ENCODE measurements at places on chromosomes 6 and 20.

- DNase-seq, result peak; percentile 90
Observed at GRCh38 chr6:26205625-26206574, 118.7 kb downstream of the HFE start.

- DNase-seq, result no peak
Observed at GRCh38 chr6:110815015-110815410, 256 bp downstream of the CDK19 start.

GRCh38 chr20:13029687-13030375, 21.1 kb downstream of the SPTLC3 start:
- peak; percentile 94 for DNase-seq

DNA sequence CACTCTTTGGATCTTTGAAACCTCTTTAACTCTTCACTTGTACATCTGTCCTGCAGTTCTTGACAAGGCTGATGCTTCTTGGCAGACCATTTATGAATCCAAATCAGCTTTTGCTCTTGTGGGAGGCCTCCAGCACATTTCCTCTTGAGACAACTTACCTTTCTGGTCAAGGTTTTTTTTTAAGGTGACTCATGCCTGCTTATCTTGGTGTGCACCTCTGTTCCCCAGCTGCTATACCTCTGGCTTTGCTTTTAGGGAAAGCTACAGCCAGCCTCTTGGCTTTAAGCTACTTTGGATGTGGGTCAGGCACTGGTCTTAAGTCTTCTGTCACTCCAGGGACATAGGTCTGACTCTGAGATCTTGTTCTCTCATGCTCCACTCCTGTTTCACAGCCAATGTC, 106.5 kb downstream of the PHF3 start:
- no peak for DNase-seq

DNA sequence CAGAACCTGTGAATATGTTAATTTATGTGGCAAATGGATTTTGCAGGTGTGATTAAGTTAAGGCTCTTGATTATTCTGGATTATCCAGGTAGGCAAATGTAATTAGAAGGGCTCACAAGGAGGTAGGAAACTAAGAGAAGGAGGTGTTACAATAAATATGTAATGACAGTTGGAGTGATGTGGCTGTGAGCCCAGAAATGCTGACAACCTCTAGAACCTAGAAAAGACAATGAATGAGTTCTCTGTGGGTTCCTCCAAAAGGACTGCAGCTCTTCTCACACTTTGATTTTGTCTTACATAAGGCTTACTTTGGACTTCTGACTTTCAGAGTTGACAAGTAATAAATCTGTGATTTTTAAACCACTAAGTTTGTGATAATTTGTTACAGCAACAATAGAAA, 406.6 kb upstream of the EPHA7 start:
- DNase-seq, result no peak

- DNase-seq, result peak; percentile 66
Observed at GRCh38 chr20:3606021-3606420, 57.2 kb downstream of the GFRA4 start.

DNA sequence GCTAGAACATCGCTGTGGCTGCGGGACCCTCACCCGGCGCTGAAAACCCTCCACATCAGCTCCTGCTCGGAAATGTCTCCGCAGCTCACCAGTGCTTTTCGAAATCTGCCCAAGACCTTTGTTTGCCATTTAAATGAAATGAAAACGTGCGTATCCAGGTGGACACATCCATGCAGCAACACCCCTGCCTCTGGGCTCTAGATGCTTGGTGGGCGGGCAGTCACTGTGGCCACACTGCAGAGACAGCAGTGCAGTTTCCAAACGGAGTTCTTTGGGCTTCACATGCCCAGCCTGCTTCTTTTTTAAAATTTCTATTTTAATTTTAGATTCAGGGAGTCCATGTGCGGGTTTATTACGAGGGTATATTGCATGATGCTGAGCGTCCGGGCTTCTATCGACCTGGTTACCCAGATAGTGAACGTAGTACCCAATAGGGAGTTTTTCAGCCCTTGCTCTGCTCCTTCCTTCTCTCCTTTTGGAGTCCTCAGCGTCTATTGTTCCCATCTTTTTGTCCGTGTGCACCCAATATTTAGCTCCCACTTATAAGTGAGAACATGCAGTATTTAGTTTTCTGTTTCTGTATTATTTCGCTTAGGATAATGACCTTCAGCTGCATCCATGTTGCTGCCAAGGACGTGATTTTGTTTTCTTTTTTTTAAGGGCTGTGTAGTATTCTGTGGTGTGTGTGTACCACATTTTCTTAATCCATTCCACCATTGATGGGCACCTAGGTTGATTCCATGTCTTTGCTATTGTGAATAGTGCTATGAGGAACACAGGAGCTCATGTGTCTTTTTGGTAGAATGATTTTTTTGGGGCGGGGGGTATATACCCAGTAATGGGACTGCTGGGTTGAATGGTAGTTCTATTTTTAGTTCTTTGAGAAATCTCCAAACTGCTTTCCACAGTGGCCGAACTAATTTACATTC, 4.8 kb upstream of the TUBB2B start:
- no peak for DNase-seq

DNA sequence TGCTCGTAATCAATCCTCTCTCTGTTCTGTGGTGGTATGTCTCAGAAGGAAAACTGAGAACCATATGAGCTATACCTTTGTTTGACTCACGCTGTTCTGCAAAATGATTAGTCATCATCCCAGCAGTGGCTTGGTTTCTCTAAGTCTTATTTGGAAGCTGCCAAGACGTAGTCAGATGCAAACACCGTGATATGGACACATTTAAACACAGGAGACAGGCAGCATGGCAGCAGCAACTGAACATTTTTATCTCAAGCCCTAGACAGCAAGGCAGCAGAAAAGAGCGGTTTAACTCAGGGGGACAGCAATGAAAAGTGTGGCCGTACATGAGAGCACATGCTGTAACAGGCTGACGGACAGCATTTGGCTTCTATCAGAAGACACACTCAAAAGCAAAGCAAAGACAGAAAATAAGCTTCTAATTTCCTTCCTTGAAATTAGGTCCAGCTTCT, 1295.1 kb downstream of the EPHA7 start:
- DNase-seq, result peak; percentile 76

GRCh38 chr6:169051371-169051770, 202.3 kb downstream of the THBS2 start:
- DNase-seq, result no peak

GRCh38 chr20:17882065-17882833, 86.3 kb downstream of the SNX5 start:
- DNase-seq, result no peak

- no peak for DNase-seq
Observed at GRCh38 chr20:32244150-32244823, 33.2 kb upstream of the KIF3B start.

DNA sequence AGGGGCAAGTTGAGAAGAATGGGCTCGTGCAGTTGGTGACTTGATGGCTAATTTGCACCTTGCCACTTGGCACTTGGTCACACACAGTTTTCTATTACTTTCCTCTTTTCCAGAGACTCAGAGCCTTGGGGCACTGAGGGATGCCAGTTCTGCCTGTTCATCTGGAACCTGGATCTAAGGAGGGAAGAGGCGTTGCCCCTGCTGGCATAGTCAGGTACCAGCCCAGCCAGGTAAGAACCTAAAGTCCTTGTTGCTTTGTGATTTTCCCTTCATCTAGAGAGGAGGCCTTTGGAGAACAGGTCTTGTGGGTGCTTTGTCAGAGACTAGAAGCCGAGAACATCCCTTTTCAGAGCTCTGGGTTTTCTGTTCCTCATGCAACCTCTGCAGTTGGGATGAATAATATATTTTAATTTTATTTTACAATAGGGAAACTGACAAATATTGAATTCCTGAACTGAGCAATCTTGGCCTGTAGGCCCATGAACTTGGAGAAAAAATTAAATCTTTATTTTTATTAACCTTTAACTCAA, 11.4 kb downstream of the SYTL3 start:
- no peak for DNase-seq

DNA sequence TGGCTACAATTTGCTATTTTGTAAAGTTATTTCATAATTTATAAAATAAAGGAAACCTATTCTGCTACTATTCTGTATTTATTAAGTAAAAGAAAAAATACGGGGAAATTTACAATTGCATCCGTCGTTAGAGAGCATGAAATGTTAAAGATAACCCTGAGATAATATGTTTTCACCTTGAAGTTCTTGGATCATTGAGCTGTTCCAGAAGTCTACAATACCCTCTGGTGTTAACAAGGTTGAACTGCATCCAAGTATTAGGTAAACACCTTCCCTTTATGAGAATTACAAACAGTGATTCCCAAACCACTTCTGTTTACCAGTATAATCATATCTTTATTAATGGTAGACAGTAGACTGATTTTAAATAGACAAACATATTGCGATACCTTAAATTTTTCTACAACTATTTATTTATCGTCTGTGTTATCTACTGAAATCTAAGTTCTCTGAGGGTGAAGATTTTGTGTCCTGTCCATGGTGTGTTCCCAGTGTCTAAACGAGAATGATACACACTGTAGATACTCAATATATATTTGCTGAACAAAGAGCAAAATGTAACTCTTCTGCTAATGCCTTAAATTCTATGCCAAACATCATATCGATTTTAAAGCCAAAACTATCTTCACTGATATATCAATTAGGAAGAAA, 28.2 kb downstream of the TBC1D32 start:
- peak; percentile 35 for DNase-seq

DNA sequence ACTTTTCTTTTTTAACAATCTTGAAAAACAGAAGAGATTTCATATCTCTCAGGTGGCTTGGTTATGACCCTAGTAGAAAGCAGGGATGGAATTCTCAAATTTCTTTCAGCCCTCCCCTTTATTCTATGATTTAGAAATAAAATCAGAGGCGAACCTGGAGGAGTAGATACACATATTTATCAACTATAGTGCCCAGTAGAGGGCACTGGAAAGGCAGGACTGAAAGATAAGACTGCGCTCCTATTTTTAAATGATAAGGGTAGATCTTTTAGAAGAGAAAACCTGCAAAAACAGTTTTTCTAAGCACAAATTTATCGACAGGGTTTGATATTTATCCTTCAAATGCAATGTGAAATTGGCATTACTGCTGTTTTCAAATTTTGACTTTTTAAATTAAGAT, 1296.6 kb downstream of the EPHA7 start:
- peak; percentile 3 for DNase-seq

DNA sequence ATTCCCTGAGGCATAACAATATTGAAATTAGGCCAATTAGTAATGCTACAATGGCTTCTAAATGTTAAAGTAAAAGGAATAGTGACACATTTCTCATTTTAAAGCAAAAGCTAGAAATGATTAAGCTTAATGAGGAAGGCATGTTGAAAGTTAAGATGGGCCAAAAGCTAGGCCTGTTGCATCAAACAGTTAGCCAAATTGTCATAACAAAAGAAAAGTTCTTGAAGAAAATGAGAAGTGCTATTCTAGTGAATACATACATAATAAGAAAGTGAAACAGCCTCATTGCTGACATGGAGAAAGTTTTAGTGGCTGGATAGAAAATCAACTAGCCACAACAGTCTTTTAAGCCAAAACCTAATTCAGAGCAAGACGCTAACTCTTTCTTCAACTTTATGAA, 12.9 kb downstream of the OR2A4 start:
- DNase-seq, result no peak

GRCh38 chr6:13048113-13048512, 280.2 kb downstream of the TBC1D7 start:
- DNase-seq, result peak; percentile 15

DNA sequence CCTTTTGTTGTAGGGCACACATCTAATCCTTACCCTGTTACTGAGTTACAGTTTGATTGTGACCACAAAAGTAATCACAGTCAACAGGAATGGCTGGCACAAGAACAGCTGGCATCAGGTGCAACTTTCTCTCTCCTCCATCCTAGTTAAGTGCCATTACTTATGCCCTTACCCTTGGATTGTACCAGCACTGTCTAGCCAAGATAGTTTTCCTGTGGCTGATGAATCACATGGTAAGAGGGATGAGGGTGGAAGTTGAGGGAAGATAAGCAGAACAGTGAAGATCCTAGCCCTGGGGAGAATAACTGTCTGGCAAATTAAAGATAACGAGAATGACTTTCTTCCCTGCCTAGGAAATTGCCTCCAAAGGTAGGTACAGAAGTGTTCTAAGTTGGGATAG, 42.0 kb downstream of the RNF217 start:
- DNase-seq, result no peak

GRCh38 chr6:36912030-36912454, 26.3 kb downstream of the C6orf89 start:
- no peak for DNase-seq

DNA sequence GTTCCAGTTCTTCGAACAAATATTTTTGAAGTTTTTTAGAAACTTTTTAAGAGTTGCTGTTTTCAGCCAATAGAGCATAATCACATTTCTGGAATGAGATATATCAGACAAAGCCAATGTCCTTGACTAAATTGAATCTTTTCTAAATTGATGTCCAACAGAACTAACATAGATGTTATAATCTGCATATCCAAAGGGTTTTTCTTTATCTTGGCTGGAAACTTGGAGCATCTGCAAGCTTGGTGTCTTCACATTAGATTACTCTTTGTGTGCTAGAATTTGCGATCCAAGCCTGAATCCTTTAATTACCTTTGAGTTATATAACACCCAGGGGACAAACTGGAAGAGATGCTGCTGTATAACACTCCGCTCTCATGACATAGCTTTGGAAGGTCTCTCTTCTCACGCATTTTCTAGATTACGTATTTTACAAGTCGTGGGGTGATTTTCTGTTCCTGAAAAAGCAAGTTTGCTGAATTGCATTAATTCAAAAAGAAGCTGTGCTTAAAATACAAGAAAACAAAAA, 64.4 kb upstream of the FUCA2 start:
- no peak for DNase-seq

- DNase-seq, result no peak
Observed at GRCh38 chr20:37505263-37506151, 15.5 kb upstream of the NNAT start.

DNA sequence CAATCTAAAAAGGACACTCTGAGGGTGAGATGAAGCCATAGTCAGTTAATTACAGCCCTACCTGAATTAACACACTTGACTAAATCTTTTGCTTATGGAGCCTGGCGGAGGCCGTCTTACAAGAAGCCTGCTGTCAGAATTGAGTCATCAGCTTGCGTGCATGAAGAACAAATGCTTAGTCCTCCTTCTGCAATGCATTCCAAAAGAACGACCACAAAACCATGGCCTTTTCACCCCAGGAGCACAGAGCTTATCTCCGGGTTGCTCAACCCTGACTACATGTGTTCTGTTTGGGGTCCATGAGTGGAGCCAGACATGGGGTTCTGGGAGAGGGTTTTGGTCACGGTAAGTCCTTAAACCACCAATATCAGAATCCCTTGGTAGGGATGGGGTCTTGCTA, 318.1 kb downstream of the CLIC5 start:
- DNase-seq, result peak; percentile 99

DNA sequence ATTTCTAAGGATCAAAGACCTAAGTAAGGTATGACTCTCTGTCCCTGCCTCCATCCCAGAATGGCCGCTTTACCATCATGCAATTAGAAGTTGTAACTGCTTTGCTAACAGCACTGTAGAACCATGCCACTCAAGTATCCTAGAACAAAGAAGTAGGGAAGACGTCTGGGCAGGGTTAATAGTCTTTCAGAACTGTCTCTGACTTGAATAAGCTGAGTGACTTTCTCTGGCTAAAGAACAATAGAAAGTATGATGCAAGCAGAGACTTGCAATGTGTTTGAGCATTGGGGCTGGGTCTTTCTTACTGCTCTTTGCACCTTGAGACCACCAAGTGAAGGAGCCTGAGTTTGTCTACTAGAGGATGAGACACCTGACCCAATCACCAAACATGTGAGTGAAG, 279.6 kb upstream of the JAG1 start:
- DNase-seq, result no peak
